ENCODE measurements at places on chromosomes 1 and 21.
A peak's percentile ranks its signal among the peaks of the same experiment; 100 is the strongest.

DNA sequence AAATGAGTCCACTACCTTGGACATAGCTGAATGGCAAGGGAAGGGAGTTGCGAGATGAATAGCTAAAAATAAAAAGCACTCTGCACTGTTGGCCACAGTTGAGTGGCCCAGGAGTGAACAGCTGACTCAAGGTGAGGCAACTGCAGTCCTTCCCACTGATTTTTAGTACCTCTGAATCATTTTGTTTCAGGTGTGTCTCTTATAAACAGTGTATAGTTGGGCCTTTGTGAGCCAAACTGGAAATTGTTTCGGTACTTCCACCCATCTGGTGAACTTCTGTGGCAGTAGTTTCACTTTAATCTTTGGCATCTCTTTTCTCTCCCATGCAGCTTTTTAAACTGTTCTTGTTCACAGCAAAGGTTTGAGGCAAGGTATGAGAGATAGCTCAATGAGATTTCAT, 122.7 kb downstream of the VAV3 start:
- DNase-seq = no peak

GRCh38 chr1:37391211-37392011, 83.0 kb upstream of the ZC3H12A start:
- peak; percentile 58 for DNase-seq

GRCh38 chr1:2465371-2466269, 10.5 kb upstream of the PLCH2 start:
- no peak for DNase-seq

GRCh38 chr1:234217316-234217840, 155.9 kb upstream of the COA6 start:
- no peak for DNase-seq

GRCh38 chr1:227816750-227817446, 1.4 kb downstream of the PRSS38 start:
- no peak for DNase-seq

DNA sequence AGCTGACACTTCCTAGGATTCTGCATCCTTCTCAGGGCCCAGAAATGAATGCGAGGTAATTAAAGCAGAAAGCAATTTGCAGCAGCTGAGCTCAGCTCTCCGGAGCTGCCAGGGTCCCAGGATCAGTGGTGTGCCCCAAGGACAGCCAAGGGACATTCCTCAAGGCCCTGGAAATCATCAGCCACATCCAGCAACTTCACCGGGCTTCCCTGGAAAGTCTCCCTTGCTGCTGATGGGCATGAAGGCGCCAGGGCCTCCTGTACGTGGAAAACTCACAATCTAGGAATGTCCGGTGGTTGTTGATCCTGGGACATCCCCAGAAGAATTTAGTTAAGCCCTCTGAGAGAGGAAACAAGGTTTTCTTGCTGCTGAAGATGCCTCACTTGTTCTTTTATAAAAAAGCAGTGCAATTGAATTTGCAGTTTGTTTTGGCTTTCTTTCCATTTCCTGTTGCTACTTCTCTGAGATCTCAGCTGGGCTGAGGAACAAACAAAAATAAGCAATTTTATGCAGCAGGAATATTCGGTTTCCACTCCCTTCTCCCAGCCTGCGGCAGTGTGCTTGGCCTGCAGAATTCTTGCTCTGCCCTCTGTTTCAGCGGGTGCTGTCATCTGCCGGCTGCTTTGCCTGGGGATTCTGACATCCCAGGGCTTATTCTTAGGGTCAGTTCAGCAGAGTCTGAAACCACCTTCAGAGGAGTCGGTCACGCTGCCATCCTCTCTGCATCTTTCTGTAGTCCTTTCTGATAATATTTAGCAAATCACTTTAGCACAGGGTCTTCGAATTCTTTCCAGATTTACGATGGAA, 85.9 kb downstream of the TCP10L start:
- DNase-seq = no peak

DNA sequence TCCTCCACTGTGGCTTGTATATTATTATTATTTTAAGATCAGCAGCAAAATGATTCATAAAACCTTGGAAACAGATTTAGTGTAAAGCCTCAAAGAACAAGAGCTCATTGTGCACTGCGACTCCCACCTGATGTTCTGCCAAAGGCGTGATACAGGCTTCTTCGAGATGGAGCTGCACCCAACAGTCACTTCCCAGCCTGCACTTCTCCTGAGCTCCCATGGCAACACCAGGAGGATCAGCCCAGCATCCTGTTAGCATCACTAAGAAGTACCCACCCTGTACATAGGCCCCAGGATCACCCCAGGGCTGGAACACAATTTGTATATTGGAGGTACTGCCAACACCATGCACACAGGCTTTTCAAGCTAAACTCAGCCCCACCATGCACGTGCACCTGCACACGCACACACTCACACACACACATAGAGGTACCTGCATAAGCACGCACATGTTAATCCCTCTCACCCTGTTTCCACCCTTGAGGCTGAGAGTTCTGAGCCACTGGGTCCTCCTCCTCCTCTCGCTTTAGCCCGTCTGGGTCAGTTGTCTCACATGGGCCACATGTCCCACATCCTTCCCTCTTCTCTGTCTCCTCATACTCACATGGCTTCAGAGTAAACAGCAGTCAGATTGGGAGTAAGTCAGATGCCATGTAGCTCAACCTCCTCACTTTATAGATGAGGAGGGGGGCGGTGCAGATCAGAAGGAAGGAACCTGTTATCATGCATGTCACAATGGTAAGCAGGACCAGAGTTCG, 281.9 kb upstream of the POU3F1 start:
- DNase-seq = no peak

GRCh38 chr1:9211291-9211811, 23.2 kb upstream of the H6PD start:
- DNase-seq = no peak

DNA sequence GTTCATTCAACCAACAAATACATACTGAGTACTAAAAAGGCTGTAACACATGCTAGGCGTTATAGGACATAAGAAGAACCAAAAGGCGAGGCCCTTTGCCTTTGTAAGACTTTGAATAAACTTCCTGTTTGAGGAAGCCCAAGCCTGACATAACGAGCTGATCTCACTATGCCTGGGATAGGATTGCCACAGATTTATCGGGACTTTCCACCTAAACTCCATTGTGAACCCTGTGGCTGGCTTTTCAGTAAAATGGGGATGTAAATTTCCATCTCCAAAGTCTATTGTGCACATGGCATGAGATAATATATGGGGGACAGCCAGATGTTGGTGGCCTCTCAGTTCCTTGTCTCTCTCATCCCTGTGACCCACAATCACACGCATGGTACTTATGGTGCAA, 41.9 kb downstream of the LMO4 start:
- DNase-seq = no peak

GRCh38 chr1:64031236-64031635, 172.2 kb upstream of the UBE2U start:
- no peak for DNase-seq

GRCh38 chr1:230280906-230281413, 145.2 kb downstream of the PGBD5 start:
- DNase-seq = no peak

DNA sequence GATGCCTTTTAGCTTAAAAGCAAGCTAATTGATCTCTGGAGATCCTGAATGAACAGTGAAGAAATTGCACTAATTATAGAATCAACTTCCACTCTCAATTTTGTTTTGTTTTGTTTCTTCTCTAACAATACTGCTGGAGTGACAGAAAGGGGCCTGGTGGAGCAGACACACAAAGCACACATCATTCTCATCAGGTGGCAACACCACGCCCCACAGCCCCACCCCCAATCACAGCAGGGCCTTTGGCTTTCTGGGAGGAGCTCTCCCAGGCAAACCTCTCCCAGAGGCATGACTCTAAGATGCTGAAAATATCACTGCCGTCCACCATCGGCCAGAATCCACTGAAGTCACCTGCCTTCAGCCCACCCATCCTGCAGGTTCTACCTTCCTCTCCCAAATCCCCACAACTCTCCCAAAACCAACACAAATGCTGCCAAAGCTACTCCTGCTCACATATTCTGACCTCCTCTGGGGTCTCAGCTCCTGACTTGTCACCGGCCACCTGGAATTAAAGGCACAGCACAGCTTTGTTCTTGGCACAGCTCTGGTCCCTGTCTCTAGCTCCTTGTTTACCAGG, 120.7 kb downstream of the GRIK3 start:
- DNase-seq = peak; percentile 50

- DNase-seq = no peak
Observed at GRCh38 chr1:163610486-163610885, 288.7 kb downstream of the NUF2 start.

GRCh38 chr1:229229137-229229720, 41.7 kb upstream of the RAB4A start:
- DNase-seq = peak; percentile 76

DNA sequence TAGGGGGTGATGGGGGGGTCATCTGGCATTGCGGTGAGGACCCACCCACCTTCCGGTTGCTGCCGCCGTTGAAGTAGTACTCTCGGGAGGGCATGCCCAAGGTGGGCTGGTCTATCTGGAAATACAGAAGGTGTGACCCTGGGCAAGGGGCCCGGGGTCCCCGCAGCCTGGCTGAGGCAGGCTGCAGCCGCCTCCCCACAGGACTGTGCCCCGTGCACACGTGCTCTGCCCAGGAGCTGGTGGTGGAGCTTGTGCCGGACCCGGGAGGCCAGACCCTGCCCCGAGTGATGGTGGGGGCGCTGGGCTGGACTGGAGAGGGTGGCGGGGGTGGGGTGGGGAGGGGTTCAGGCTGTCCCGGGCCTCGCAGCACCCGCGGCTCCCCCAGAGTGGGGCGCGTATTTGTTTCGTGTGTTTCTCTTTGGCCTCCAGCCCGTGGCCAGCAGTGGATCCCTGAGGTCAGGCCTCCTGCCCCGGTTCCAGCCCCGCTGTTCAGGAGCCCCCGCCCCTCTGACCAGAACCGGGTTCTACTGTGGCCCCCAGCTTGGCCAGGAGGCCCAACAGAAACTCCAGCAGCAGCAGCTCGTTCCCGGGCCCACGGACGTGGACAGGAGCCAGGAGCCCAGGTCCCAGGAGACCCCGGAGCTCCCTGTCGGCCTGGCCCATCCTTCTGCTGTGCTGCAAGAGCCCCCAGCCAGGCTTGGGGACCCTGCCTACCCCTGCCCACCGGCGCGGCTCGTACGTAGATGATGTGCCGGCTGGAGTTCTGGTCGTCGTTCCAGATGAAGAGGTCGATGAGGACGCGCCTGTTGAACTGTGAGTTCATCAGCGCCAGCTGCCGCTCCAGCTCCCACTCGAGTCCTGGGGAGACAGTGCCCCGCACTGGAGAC, 19.2 kb downstream of the PRXL2B start:
- no peak for DNase-seq

DNA sequence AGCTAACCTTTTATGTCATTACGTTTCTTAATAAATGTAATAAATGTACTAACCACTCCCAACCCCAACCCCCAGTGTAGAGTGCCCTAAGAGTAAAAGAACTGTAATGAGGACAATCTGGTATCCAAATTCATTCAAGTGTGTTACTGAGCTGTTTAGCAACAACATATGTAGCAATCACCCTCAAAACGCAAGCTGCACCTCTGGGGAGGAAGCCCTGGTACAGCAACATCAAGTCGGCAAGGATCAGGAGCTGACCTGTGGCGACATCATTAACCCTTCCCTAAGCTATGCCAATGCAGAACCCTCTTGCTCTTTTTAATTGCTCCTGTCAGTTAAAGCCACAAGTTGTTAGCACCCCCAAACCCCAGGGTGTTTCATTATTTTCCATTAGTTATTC, 47.1 kb downstream of the STX6 start:
- DNase-seq = no peak

DNA sequence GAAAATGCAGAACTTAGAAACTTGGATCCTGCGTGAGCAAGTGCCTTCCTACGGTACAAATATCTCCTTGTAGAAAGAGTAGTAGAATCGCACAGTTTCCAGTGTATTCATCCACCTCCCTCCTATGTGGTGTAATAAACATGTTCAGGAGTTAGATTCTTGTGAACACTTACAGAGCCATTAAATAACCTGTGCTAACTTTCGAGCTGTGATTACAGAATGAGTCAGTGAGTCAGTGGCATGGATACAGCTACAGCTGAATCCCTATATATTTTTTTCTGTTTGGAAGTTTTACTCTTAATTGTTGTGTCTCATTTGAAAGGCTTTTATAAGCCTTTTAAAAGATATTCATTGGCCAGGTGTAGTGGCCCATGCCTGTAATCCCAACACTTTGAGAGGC, 148.7 kb downstream of the EDEM3 start:
- no peak for DNase-seq

- DNase-seq = no peak
Observed at GRCh38 chr1:44223187-44223610, 9.9 kb downstream of the DMAP1 start.

DNA sequence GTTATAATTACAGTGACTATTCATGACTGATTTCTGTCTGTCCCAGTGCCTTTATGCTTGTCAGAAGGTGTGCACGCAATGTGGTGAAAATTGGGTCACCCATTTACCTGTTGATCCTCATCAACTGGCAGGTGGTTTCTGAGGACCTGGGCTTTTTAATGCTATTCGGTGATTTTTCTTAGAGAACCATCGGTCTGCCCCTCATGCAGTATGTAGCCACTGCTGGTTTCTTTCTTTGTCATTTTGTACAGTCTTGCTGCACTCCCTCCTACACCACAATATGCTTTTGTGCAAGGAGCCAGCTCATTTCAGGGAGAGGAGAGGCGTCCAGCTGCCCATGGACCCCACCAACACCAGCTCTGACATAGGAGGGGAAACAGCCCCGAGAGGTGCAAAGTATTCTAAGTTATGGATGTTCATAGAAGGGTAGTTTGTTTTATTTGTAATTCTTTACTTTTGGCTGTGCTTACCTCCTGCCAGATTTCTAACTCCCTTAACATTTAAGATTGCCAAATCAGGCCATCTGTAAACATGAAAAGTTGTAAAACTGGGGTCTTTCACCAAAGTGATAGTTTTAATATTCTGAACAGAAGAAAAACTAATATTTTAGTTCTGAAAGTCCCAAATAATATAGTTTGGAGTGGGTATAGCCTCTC, 325.3 kb downstream of the PTBP2 start:
- no peak for DNase-seq

- DNase-seq = no peak
Observed at GRCh38 chr1:114159941-114160340, 6.3 kb upstream of the SYT6 start.

- DNase-seq = no peak
Observed at GRCh38 chr21:26637201-26637745, 64.2 kb upstream of the CYYR1 start.

GRCh38 chr1:10402729-10403274, 3.9 kb downstream of the PGD start:
- no peak for DNase-seq

GRCh38 chr21:37994211-37994610, 78.0 kb upstream of the KCNJ6 start:
- no peak for DNase-seq

DNA sequence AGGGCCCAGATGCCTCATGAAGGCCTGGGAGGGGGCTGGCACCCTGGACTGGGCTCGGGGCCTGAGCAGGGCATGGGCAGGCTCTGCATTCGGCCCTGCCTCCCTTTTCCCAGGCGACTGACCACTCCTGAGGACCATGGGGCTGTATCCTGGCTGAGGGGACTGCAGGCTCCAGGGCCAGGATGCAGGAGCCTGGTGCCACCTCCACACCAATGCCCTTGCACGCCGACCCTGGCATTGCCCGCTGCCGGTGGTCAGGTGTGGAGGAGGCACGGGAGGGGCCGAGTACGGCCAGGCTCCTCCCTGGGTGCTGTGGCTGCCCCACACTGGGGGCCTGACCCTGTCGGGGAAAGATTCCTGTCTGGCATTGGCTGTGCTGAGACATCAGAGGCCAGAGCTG, 128.9 kb downstream of the SIK1 start:
- no peak for DNase-seq

GRCh38 chr1:33575324-33575879, 103.0 kb downstream of the ZSCAN20 start:
- no peak for DNase-seq

GRCh38 chr1:212722270-212722957, 22.8 kb upstream of the BATF3 start:
- DNase-seq = no peak

- no peak for DNase-seq
Observed at GRCh38 chr1:215475796-215476481, 91.2 kb upstream of the KCTD3 start.

Measured in H9 (cell line).